ENCODE measurements at places on chromosomes 2 and 18.
A peak's percentile ranks its signal among the peaks of the same experiment; 100 is the strongest.

- DNase-seq = peak; percentile 56
Observed at GRCh38 chr18:73636355-73636754, 511.3 kb downstream of the FBXO15 start.

DNA sequence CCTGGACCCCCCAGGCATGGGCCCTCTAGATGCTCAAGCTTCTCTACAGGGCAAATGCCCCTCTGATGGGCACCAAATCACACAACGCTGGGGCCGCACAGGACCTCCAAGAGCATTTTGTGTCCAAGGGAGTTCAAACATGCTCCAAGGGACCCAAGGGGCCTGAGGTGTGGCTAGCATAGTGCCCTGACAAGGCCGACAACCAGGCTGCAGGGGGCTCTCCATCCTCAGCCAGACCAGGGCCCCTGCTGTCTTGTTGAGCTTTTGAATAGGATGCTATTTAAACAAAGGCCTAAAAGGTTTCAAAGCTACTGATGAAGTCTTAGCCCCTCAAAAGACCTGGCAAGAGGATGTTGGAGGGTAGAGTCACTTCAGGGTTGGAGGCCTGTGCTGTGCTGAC, 33.1 kb downstream of the EN1 start:
- DNase-seq = no peak

GRCh38 chr18:3410273-3410672, 39.7 kb upstream of the TGIF1 start:
- DNase-seq = no peak

GRCh38 chr2:238108423-238109183, 8.5 kb downstream of the ESPNL start:
- DNase-seq = no peak

DNA sequence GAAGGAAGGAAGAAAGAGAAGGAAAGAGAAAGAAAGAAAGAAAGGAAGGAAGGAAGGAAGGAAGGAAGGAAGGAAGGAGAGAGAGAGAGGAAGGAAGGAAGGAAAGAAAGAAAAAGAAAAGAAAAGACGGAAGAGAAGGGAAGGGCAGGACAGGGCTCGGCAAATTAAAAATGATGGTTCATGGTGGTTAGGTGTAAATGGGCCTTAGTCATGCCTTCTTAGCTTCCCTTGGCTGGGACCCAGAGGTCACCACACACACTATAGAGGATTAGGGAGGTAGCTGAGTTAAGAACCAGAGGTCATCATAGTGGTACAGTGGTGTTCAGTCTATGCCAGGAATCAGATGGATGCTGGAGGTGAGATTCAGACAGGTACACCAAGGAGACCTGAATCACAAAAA, 9.3 kb upstream of the ATL2 start:
- no peak for DNase-seq

GRCh38 chr18:59266886-59267502, 6.3 kb downstream of the RAX start:
- DNase-seq = no peak

DNA sequence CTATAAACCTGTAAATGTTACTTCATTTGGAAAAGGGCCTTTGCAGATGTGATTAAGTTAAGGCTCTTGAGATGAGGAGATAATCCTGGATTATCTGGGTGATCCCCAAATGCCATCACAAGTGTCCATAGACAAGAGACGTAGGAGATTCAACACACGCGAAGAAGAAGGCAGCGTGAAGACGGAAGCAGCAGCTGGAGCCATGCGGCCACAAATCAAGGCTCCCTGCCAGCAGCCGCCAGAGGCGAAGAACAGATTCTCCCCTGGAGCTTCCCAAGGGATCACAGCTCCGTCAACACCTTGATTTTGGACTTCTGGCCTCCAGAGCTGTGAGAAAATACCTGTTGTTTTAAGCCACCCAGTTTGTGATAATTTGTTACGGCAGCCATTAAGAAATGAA, 11.0 kb upstream of the VAPA start:
- no peak for DNase-seq

- DNase-seq = no peak
Observed at GRCh38 chr2:53091183-53091582, 676.4 kb upstream of the CHAC2 start.

- DNase-seq = no peak
Observed at GRCh38 chr2:138058427-138058826, 94.2 kb downstream of the HNMT start.

DNA sequence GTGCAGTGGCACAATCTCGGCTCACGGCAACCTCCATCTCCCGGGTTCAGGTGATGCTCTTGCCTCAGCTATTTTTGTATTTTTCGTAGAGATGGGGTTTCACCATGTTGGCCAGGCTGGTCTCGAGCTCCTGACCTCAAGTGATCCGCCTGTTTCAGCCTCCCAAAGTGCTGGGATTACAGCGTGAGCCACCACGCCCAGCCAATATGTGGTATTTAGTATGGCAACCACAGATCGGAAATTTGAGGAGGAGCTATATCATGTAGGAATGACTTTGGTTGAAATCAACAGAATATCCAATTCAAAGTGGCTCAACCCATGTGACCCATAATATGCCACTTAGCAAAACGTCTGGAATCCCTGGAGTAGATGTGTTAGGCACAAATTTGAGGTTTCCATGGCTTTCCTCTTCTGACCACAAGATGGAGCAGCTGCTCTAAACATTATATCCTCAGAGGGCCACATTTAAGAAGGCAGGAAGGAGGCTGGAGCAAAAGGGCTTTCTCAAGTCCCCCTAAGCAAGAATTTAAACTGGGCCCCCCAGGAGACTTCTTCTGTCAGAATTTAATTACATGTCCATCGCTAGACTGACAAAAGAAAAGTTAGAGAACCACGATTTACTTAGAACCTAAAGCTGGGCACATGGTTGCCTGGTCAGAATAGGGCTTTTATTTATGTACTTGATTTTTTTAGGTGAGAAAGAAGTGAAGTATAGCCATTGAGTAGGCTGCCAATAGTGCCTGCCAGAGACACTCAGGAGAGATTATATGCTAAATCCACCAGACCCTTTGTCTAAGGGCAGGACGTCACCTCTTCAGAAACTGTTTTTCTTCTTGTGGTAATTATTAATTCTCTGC, 49.6 kb upstream of the ITSN2 start:
- peak; percentile 76 for DNase-seq

- no peak for DNase-seq
Observed at GRCh38 chr2:185643434-185643833, 95.2 kb upstream of the FSIP2 start.

Measured in EH (cell line).